SK-N-DZ (cell line): ENCODE measurements at places on chromosomes 2 and 18.

DNA sequence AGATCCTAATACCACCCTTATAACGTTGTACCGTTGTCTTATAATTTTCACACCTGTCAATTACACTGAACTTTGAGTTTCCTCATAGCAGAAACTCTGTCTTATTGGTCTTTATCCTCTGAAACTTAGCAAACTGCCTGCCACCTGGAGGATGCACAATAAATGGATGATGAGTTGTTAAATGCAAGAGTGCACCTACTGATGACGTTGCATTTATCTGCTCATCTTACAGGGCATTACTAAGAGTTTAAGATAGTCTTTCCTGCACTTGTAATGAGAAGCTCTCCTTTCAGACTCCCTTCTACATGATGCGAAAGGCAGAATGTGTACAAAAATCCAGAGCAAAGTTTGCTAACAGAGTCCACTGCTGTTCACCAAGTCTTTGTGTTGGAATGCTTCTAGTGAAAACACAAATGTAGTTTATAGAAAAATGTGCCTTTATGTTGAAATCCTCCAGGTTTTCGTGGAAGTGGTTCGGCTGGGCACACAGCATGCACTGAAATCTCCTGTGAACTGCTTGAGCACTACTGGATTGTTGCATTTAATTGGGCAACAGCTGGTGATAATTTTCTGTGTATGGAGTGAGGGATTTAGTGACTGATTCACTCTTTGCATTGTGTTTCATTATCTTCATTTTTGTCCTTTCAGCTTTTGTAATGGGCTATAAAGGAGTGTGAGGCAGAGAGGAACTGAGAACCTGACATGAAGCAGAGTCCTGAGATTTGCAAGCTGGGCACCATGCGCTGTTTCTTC is 665.8 kb upstream of the ID2 start:
- DNase-seq = no peak

- DNase-seq = no peak
Observed at GRCh38 chr2:231183851-231184250, 14.6 kb upstream of the ARMC9 start.

- DNase-seq = no peak
Observed at GRCh38 chr2:203599509-203599908, 64.4 kb upstream of the RAPH1 start.

GRCh38 chr18:74040459-74041332 is 106.9 kb downstream of the FBXO15 start:
- peak; percentile 39 for DNase-seq

DNA sequence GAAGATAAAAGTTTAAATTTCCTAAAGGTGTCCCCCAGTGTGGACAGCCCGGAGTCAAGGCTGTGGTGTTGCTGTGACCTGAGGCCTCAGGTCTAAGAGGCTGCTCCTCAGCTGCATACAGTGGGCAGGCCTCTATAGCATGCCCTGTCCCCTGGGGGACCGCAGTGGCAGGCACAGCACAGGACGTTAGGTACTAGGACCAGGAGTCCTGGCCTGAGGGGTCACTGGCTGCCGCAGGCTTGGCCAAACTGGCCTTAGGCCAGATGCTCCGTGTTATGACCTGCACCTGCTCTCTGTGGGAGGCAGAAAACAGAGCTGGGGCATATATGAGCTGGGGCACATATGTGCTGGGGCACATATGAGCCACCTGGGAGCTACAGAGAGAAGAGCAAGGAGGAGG is 21.2 kb upstream of the MAL start:
- DNase-seq = no peak

DNA sequence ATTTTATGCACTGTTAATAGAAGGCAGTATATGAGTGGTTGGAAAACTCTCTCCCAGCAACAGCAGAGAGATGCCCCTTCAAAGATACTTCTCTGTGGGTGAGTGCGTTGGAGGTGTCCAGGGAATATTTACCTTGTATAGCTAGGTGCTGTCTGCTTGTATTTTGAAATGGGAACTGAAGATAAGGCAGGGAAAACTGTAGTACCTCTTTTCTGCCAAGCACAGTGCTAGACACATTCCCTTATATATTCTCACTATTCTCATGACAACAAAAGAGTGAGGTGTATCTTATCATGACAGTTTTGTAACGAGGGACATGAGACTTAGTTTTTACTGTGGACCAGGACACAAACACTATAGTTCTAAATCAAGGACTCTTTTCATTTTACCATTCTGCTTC is 2.1 kb downstream of the TTC39C start:
- peak; percentile 47 for DNase-seq

GRCh38 chr2:38167968-38168350 is 92.0 kb upstream of the CYP1B1 start:
- no peak for DNase-seq

- no peak for DNase-seq
Observed at GRCh38 chr2:186052930-186053329, 314.3 kb downstream of the FSIP2 start.

DNA sequence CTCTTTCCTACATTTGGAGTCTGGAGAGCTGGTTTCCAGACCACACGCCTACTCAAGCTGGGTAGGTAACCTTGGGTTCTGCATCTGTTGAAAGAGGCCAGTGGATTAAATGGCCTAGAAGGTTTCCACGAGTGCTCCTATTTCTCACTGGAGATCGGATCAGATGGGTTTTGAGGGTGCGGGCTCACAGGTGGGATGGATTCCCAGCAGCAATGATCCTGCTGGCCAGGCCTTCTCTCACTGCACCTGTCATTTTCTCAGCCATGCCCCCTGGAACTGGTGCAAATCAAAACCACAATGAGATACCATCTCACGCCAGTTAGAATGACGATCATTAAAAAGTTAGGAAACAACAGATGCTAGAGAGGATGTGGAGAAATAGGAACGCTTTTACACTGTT is 747.5 kb upstream of the RAB6C start:
- no peak for DNase-seq
